ENCODE measurements at places on chromosomes 1 and 21.
A peak's percentile ranks its signal among the peaks of the same experiment; 100 is the strongest.

- DNase-seq = no peak
Observed at GRCh38 chr1:234494049-234494448, 15.1 kb upstream of the TARBP1 start.

DNA sequence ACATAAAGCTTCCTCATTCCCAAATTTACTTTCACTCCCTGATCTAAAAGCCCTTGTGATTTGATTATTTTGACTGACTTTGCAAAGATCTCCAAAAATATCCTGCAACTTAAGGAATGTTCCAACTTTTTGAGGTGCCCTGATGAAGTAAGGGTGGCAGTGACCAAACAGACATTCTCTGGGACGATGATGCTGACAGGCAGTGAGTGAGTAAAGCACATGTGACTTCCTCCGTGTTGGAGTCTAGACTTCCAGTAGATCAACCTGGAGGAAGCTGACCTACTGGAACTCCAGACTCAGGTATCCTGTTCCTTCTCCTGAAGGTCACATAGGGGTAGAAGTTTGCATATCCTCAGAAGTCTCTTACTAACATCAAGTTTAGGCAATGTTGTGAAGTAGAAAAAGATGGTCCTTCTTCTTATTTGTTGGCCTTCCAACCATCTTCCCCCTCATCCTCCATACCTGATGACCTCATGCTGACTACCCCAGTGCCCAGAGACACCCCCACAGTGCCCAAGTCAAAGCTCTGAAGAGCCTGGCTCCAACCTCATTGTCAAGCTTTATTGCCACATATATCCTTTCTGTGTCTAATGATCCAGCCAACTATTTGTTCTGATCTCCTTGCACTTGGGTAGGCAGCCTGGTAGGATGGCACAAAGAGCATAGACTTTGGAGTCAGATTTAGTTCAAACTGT, 16.0 kb downstream of the TNFSF4 start:
- no peak for DNase-seq

- no peak for DNase-seq
Observed at GRCh38 chr1:156247460-156248322, at the start of gene PAQR6. TSS of gene PAQR6 (minus strand) at chr1:156248056. CDS start at chr1:156246731, 1,325 bp downstream.

DNA sequence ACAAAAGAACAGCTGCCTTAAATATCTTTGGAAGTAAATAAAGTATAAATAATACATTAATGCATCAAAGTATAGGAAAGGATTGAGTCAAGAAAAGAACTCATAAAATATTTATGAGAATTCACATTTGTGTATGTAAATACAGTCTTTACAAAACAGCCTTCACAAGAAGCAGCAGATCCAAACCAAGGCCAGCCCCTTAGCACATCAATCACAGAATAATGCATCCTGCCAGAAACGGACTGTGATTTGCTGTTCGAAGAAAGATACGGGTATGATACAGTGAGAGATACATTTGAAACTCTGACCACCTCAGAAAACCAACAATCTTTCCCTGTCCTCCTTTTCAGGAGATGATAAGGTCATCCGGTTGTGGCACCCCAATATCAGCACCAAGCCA, 70.9 kb downstream of the WDR64 start:
- DNase-seq = no peak

- DNase-seq = peak; percentile 95
Observed at GRCh38 chr1:27772932-27773825, at the start of gene STX12. TSS of gene STX12 (plus strand) at chr1:27773219. CDS start at chr1:27773308, 89 bp downstream.

DNA sequence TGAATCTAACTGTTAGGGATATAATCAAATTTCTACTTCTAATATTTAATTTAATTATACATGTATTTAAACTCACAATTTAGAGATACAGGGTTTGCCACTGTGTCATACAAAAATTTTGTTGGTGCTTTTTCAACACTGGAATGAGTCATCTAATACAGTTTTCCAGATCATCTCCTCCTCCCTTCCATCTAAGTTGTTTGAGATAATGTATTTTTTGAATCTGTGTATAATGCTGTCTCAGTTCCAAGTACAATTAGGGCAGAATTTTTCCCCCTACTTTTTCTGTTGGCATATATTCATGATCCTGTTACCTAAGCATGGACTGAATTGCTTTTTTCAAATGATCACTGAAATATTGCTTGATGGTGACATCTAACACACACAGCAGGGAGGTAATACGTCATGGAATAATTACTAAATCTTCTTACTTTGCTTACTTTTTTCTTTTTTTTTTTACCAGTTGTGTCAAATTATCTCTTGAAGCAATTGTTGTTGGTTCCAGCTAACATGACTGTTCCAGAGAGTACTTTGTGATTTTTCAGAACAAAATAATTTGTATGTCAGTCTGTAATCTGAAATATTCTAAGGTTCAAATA, 146.0 kb downstream of the MAGI3 start:
- DNase-seq = no peak

DNA sequence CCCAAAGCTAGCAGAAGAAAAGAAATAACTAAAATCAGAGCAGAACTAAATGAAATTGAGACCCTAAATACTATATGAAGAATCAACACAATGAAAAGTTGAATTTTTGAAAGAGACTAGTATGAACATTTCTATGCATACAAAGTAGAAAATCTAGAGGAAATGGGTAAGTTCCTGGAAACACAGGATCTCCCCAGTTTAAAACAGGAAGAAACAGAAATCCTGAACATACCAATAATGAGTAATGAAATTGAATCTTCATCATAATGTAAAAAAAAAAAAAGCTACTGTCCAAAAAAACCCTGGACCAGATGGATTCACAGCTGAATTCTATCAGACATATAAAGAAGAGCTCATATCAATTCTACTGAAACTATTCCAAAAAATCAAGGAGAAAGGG, 233.5 kb downstream of the PLPP3 start:
- DNase-seq = no peak

DNA sequence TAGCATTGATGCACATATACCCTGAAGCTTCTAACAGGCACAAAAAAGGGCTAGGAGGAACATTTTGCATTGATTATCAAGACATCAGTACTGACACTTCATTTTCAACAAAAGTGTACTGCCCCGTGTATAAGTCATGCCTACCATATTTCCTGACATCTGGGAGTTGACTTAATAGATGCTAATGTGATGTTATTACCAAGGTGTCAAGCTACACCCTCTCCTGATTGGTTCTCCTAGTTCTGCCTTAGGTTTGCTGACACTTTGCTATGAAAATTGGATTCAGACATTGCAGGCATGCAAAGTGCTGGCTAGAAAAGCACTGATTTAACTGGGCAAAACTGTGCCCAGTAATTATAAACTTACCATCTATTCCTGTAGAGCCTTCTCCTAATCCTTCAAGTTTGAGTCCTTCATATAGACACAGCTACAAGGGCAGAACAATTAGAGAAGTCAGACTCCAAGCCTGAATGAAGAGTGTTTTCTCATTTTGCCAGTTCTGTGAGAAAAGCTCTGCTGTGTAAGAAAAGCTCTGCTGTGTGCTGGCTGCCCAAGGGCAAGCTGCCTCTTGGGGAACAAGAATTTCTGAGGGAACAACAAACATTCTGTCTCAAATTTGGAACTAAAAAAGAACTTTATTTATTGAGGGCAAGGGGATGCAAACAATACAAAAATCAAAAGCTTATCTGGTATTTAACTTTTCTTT, 11.2 kb downstream of the S100A10 start:
- DNase-seq = no peak

GRCh38 chr1:239706245-239706892, 320.0 kb downstream of the CHRM3 start:
- DNase-seq = no peak

DNA sequence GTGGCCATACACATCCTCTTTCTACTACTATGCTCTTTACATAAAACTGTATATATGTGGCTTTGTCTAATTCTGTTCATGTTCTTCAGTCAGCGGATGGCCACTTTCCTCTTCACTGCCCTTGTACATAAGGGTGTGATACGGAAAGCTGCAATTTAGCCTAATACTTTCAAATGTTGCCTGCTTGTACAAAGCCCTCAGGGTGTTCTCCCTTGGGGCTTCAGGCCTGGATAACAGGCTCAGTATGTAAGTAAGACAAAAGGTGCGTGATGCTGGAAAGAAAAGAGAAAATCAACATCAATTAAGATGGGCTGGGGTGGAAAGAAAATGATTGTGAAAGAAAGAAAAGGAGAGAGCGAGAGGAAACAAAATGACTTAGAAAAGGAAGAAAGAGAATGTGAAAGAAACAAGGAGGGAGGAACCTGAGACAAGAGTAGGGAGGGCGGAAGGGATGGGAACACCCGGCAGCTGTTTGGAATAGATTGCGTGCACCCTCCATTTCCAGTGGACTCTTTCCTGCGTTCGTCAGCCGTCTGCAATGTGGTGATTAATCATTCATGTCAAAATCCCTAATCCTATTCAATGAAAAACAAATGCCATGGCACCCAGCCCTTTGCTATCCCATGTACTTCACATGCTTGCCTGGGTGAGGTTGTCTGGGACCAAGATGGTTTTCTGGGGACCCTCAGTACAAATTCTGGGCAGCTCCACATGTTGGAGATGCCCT, 553.6 kb downstream of the NUF2 start:
- DNase-seq = no peak

- DNase-seq = no peak
Observed at GRCh38 chr1:113073479-113073950, 517 bp downstream of the LRIG2 start.

DNA sequence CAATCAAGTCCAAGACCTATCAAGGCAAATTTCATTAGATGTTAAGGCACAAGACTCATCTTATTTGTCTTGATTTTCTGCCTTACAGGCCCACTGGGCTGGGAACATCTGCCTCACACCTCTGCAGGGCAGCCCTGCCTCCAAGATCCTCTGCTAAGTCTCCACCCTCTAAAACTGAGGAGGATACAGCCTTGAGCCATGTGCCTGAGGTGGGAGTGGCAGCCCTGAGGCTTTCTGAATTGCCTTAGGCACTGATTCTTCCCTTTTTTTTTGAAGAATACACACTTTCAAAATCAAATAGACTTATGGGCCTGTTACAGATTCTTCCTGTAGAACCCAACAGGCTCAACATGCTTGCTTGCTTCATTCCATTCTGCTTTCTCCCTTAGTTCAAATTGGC, 544.3 kb upstream of the ADAMTS5 start:
- DNase-seq = no peak

- DNase-seq = no peak
Observed at GRCh38 chr1:89827902-89828301, 7.1 kb downstream of the LRRC8D start.

DNA sequence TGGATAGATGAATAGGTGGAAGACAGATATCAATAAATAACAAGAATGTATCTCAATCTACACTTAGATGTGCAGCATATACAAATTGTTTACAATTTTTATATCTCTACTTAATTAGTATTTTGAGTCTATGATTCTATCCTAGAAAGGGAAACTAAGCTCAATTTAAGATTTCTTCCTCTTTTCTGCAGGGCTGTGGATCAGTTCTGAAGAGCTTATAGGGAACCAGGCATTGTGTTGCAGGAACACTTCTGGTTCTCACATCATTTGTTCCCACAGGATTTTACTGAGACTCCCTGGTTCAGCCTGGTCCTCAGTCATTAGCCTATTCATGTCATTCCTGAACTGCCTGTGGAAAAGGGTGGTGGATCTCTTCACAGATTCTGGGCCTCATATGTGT, 105.8 kb downstream of the TNFSF18 start:
- DNase-seq = no peak

DNA sequence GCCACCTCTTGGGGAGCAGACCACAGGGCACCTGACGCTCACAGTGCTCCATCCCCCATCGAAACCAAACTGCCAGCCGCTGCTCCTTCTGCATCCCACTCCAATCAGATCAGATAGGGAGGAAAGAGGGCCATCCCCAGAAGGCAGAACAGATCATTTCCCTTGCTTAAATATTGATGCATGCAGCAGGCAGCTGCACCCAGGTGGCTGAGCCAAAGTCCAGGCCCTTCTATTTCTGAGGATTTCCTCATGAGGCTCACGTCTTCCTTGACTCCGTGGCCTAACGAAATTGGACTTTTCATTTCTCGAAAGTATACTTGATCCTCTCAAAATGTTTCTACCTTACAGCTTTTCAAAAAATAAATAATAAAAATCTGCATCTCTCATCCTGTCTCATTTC, 239.2 kb downstream of the ATG4C start:
- DNase-seq = no peak

DNA sequence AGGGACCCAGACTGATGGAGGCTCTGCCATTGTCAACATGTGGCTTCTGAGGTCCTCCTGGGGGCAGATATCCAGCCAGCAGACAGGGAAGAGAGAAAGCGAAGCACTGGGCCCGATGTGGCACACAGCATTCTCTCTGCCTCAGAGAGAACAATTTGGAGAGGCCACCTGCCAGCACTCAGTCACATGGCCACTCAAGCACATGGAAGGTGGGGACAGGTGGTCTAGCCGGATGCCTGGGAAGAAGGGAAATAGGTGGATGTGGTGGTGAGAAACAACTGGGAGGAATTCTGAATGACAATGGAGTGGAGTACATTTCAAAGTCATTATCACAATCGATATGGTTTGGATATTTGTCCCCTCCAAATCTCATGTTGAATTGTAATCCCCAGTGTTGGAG, 109.0 kb downstream of the UBE2U start:
- DNase-seq = no peak

GRCh38 chr21:33622253-33622652, 19.3 kb downstream of the CRYZL1 start:
- no peak for DNase-seq

GRCh38 chr21:44024887-44025353, 12.8 kb downstream of the TRAPPC10 start:
- peak; percentile 86 for DNase-seq

DNA sequence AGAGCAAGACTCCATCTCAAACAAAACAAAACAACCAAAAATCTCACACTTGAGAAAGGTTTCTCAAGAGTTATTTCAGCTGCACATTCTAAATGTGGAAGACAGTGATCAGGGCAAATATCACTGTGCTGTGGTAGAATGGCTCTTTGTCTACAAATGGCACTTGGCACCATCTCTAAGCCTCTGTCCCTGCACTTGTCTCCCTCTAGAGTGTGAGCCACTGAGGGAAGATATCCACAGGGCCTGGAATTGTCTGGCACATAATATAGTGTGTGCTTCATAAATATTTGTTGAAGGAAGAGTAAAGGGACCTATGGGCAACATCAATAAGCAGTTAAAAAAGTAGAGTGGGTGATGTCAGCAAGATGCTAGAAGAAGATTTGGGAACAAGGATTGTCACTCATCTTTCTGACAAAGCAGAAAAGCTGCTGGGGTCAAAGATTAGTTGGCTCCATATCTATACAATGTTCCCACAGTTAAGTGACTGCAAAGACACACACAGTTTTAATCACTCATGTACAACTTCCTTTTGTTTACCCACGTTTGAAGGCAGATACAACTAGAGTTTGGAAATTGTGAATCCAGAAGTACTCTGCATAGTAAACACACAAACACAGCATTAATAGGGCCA, 19.1 kb downstream of the CD101 start:
- DNase-seq = no peak

- no peak for DNase-seq
Observed at GRCh38 chr1:6868660-6869380, 83.6 kb downstream of the CAMTA1 start.

Measured in Kasumi-1 (cell line).